Left ventricle myocardium superior (tissue), 1 donor: ENCODE measurements at places on chromosomes 5 and 9.

GRCh38 chr5:120375248-120375647 lies 88.9 kb upstream of the PRR16 start:
- no peak for DNase-seq

- DNase-seq, result no peak
Measured at GRCh38 chr9:72581694-72582093, 60.3 kb downstream of the TMC1 start.

DNA sequence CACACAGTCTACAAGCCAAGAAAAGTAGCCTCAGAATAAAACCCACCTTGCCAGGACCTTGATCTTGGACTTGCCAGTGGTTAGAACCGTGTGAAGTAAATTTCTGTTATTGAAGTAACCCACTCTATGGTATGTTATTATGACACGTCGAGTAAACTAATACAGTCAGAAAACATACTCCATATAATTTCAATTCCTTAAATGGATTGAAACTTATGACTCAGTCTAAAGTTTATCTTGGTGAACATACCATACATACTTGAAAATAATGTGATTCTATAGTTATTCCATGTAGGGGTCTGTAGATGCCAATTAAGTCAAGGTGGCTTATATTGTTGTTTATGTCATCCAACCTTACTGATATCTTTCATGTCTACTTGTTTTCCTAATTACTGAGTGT lies 950.7 kb downstream of the TLE4 start:
- no peak for DNase-seq

- no peak for DNase-seq
Measured at GRCh38 chr9:106718936-106719335, 144.0 kb upstream of the ZNF462 start.

DNA sequence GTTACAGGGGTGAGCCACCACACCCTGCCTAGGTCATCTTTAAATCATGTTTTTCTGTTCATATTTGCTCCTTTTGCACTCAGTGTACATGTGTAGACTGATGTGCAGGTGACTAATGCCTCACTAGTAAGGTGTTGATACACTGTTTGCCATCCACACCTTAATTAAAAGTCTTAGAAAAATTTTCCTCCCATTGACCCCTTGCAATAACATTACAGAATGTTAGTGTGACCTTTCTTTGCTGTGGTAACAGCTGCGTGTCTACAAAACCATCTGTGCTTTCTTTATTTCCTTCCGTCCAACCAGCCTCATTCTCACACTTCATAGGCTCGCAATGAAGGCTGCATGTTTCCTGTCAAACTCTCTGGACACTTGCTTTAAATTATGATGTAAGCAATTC lies 6.6 kb upstream of the CEMIP2 start:
- no peak for DNase-seq

DNA sequence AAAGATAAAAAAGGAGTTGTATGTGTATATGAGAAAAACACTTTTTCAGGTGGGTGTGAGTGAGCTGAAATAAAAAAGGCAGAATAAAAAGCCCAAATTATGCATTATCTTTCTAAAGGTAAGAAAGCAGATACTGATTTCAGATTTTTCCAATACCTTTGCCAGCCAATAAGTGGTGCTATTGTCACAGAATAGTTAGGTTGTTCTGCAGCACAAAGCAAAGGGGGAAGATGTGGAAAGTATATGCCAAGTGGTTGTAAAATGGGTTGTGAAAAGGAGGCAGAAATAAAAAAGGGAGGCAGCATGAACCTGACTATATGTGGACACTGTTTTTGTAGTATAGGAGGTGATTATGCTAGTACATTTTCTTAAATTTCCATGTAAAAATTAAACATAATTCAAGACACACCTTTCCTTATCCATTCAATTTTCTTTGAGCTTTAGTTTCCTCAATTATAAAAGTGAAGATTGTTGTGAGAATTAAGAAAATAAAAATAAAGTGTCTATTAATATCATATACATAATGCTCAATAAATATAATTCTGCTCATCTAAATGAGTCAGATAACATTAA lies 106.7 kb downstream of the SMIM15 start:
- no peak for DNase-seq

DNA sequence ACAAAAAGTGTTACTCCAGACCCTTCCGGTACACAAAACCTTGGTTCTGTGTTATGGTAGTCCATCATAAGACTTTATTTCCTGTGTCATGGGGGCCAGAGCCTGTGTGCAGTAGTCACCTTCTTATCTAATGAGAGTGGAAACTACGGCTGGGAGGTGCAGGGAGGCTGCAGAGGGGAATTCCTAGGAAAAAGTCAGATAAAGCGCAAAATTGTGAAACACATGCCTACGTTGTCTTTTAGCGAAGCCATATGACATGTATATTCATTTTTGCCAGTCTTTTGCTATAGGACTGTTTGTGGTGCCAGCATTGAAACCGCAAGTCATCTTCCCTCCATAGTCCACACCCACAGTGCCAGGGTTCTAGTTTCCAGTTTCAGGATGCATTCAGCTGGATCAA lies 80.7 kb downstream of the PPARGC1B start:
- no peak for DNase-seq

- no peak for DNase-seq
Measured at GRCh38 chr5:20360263-20360662, 372.3 kb upstream of the CDH18 start.

GRCh38 chr5:99349787-99350186 lies 421.0 kb upstream of the CHD1 start:
- no peak for DNase-seq

DNA sequence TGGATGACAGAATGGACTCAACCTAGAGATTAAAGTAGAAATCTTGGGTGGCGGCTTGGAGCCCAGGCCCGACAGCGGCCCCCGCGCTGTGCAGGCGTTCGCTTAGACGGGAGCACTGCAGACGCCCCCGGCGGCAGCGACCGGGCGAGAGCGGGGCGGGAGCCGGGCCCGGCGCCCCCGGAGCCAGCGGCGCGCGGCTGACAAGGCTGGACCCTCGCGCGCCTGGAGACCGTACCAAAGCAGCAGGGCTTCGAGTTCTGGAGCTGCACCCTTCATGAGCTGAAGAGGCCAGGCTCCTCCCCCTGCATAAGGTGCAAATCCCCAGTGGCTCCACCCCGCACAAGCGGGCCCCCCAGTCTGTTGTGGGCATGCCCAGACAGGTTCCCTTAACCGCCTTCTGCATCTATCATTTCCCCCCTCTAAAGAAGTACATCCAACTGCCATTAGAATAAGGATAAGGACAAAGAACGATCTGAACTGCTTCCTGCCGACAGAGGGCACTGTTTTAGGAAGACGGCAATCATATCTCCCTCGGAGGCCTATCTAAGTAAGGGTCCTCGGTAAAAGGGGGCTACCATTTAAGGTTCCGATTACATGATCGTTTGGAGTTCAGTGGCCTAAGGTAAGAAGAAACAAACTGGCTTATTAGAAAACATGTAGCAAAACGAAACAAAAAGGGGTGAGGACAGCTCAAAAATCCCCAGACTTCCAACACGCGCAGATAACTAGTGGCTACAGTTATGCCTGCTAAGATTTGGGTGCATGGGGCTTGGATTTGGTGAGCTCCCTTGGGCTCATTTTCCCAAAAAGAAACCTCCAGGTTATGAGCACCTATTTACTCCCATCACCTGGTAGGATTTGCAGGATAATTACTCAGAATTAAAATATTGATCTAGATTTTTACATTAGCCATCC lies 66.3 kb downstream of the RGMB start:
- DNase-seq, result peak; percentile 28

DNA sequence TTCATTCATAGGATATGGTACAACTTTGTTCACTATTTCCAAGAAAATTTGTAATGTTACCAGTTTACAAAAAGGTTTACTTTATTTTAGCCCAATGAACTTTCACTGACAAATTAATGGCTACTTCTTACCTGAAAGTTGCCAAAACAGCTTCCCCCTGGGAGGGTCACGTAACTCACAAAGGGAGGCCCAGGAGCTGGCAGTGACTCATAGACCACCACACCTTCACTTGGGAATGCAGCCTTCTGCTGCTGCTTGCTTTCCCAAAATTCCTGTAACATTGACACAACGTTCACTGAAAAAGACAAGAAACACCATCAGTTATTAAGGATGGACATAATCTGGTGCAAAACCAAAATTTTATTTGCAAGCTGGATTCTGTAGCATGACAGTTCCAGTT lies 18.1 kb downstream of the LIX1 start:
- DNase-seq, result no peak

- no peak for DNase-seq
Measured at GRCh38 chr9:4596165-4596922, 65.8 kb upstream of the PLPP6 start.

DNA sequence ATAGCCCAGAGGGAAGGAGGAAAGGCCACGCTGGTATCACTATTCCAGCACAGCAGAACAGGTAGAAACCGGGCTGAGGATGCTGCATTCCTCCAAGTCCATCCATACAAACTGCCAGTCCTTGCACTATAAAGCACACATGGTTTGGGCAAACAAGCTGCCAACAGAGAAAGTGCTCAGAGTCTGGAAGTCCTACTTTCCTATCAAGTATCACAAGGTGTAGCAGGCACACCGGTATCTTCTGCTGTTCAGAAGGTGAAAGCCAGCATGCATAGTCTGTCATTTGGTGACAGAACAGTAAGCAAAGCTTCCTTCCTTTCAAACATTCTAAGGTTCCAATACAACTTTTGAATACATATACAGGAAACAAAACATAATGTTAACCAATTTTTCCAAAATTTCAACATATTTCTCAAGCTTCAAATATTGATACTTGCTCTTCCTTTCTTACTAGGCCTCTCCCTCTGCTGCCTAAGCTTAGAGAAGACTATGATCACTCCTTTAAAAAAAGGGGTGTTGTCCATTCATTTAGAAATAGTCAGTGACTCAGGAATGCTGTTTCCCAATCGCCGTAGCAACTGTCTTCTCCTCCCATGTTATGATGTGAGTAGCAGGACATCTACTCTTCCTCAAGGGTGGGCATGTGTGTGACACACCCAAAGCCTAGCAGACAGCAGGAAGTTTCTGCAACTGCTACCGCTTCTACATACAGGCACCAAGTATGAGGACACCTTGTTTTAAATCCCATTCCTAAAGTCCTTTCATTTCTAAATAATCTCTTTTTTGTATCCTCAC lies 14.7 kb downstream of the DIAPH1 start:
- no peak for DNase-seq

- DNase-seq, result no peak
Measured at GRCh38 chr5:55320571-55320970, 12.8 kb downstream of the MTREX start.

GRCh38 chr5:135364421-135365262 lies 34.4 kb downstream of the MACROH2A1 start:
- no peak for DNase-seq

DNA sequence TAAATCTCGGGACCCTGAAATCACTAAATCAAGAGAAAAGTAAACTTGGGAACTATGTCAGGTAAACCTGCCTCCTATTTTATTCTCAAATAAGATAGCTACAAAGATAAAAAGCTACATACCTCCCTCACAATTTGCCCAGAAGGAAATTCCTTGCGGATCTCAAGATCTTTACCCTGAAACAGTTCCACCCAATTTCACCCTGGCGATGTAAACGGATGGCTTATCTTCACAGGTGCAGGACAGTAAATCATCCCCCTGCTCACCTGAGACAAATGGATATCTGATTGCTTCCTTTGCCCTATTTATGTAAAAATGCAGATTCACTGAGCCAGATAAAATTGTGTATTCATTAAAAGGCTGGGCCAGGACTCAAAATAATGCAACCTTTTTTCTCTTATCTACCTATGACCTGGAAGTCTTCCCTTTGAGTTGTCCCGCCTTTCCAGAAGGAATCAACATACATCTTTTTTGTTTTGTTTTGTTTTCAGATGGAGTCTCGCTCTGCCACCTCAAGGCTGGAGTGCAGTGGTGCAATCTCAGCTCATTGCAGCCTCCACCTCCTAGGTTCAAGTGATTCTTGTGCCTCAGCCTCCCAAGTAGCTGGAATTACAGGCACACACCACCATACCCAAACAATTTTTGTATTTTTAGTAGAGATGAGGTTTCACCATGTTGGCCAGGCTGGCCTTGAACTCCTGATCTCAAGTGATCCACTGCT lies 13.8 kb downstream of the TMEM267 start:
- DNase-seq, result no peak

GRCh38 chr9:94881940-94882339 lies 155.4 kb downstream of the AOPEP start:
- no peak for DNase-seq

GRCh38 chr5:178695556-178695955 lies 34.9 kb downstream of the ZNF354A start:
- no peak for DNase-seq

GRCh38 chr5:32504989-32505596 lies 60.6 kb upstream of the ZFR start:
- peak; percentile 71 for DNase-seq

DNA sequence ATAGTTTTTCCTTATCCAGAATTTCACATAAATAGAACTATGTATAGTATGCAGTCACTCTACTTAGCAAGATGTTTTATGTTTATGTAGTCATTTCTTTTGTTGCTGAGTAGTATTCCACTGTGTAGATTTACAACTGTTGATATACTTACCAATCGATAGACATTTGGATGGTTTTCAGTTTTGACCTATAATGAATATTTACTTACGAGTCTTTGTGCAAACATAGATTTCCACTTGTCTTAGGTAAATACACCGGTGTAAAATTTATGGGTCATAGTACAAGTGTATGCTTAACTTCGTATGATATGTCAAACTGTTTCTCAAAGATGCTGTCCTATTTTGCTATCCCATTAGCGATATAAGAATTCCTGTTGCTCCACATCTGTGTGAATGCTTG lies 19.7 kb upstream of the OR2K2 start:
- no peak for DNase-seq

GRCh38 chr5:27875148-27875547 lies 836.8 kb upstream of the CDH9 start:
- no peak for DNase-seq

DNA sequence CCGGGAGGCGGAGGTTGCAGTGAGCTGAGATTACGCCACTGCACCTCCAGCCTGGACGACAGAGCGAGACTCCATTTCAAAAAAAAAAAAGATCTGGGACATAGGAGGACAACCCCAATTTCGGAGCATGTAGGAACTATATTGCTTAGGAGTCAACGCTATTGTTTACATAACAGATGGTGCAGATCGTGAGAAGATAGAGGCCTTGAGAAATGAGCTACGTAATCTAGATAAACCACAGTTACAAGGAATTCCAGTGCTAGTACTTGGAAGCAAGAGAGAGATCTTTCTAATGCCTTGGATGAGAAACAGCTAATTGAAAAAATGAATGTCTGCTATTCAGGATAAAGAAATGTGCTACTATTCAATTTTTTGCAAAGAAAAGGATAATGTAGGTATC lies 20.3 kb downstream of the TBC1D2 start:
- no peak for DNase-seq

GRCh38 chr9:114321759-114322158 lies 1.1 kb upstream of the ORM1 start:
- no peak for DNase-seq
